ENCODE measurements at places on chromosomes 1 and 21.

DNA sequence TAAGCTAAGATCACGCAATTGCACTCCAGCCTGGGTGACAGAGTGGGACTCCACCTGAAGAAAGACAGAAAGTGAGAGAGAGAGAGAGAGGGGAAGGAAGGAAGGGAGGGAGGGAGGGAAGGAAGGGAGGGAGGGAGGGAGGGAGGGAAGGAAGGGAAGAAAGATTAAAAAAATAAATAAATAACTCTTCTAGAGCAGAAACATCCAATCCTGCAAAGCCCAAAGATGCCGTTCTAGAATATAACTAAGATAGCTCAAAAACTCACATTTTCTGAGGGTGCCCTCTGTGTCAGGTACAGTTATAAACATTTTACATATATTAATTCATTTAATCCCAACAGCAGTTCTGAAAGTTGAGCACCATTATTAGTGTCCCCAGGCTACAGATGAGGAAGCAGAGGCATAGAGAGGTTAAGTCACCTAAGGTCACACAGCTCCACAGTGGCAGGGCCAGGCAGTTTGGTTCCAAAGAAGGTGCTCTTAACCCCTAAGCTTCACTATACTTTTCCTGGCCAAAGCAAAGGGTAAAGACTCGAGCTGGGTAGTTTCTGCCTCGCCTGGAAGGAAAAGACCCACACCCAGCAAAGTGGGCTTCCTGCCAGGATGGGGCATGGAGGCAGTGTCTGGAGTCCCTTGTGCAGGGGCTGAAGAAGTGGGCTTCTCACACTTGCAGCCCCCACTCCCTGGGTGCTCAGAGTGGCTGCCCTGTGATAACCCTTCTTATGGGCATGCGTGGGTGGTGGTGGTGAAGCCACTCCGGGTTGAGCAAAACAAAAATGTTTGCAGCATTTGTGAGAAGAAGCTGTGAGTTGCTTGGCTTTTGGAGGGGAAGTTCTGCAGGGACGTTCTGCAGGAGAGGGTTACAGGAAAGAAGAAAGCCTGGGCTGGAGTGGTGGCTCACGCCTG, 7.9 kb upstream of the PIK3CD start:
- no peak for DNase-seq

- DNase-seq, result no peak
These were observed 30.2 kb downstream of the ABCA4 start for GRCh38 chr1:94090761-94091160.

- DNase-seq, result no peak
These were observed 165.4 kb upstream of the KCNK2 start for GRCh38 chr1:214917081-214917635.

DNA sequence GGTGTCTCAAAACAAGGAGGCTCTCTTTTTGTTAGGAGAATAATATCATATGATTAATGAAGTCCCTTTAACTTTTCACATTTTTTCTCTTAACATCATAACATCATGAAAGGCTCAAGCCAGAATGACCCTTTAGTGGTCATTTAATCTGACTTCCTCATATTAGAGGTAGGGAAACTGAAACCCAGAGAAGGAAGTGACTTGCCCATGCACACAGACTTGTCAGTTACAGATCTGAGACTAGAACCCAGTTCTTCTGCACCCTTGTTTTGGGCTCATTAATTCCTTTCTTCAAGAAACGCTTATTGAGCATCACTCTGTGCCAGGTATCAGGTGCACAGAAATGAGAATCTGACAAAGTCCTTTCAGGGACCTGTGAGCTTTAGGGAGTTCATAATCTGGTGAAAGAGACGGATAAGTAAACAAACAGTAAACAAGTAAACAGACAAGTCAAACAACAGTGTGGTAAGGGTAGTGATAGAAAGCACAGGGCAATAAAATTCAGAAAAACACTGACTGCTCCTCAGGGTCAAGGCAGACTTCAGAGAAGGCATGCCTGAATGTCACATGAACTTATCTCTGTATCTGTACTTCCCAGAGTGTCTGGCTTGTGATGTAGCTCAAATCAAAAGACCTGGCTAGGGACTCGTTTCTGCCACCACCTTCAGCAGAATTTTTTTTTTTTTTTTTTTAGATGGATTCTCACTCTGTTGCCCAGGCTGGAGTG, 38.3 kb upstream of the OSBPL9 start:
- no peak for DNase-seq

DNA sequence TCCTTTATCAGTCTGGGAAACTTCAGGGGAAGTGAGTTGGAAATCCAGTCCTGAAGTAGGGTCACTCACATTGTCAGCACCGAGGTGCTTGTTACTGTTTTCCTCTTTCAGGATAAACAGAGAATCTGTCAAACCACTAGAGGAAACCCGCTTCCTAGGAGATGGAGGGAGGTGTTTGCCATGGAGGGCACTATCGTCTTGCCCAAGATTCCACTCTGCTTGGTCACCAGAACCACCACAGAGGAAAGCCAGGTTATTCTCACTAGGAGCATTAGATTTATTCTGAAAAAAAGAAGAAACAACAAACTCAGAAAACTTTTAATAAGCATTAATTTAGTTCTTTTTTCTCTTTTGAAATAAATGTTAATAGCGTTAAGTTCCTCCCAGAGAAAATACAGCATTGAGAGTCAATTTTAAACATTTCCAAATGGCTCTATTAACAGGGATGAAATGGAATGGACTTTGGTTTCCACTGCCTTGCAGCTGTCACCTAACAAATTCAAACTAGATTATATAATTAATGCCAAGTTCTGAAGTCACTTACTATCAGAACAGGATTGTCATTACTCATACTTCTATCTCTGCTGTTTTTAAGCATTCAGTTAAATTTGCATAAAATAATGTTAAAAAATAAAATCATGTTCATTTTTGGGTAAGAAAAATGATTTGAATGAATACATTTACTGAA, 242.8 kb downstream of the CRB1 start:
- DNase-seq, result no peak

DNA sequence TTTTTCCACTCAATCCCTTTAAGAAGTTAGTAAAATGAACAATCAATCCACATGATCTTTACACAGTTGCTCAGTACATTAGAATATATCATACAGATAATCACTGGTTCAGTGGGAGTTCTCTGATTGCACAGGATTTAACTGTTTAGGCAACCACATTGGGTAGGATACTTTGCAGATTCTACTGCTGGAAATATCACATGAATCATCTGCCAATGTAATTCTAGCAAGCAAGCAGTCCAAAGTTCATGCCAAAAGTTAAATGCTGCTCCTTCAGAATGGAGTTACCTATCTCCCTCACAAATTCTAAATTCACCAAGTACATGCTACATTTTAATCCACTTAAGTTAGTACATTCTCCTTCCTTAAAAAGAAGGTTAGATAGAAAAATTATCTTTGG, 52.4 kb downstream of the NEGR1 start:
- DNase-seq, result no peak

DNA sequence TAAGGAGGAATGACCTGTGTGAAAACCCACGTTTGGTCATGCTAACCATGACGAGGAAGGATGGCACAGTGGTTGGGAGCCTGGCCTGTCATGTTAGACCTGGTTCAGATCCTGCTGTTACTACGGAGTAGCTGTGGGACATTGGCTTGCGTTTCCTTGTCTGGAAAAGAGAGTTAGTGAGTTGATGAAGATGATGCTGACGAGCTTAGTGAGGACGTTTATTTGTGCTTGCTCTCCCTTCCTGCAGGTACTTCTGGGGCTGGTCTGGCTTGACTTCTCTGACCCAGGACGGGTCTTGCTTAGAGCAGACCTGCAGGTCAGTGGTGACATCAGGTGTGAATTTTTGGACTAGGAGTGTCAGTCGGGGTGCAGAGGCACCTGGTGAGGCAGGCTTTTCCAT, 14.7 kb downstream of the GALNT2 start:
- no peak for DNase-seq

DNA sequence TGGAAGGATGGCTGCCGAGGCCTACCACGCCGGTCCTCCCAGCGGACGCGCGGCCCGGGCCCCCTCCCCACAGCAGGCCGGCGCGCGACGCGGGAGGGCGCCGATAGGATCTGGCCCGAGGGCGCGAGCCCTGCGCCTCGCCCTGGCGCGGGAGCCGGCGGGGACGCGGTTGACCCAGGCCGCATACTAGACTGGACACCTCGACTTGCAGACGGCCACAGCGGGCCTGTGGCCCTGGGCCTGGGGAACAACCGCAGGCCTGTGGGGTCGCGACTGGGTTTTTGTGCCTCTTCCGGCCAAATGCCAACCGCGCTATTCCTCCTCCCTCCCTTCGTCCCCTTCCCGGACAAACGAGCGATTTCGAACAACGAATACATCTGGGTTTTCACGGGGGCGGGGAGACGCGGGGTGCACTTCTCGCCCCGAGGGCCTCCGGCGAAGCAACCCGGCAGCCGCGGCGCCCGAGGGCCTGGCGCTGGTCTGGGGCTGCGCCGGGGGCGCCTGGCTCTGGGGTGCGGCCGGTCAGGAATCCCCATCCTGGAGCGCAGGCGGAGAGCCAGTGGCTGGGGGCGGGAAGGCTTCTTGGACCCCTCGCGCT, 2.4 kb downstream of the NHLH2 start:
- no peak for DNase-seq

DNA sequence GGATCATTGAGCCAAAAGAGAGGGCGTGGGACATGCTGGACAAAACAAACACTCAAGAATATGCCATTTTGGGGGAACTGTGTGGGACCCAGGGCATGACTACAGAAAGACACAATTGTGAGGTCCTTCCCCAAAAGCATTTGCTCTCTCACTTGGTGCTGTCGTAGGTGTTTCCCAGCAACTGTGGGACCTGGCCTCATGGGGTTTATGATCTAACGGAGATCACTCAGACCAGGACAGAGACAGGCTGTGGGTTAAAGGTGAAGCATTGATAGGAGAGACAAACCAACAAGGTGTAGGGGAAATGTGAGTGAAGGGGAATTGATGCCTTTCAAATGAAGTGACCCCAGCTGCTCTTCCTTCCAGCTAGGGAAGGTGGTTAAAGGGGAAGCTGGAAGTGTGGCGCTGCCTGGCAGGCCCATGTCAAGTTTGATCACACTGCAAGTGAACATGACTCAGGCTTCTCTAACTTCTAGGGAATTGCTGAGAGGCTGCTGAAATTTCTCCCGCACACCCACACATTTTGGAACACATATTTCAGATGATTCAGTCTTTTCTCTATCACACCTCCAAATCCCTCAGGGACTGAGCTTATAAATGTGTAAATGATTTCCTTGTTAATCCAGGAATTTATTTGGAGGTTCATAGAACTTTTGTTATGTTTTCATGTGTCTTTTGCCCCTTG, 30.2 kb downstream of the TRAF5 start:
- no peak for DNase-seq

- DNase-seq, result no peak
These were observed 4.3 kb downstream of the CASQ1 start for GRCh38 chr1:160194737-160195059.

- DNase-seq, result no peak
These were observed 28.8 kb downstream of the SHISA4 start for GRCh38 chr1:201917362-201918033.

DNA sequence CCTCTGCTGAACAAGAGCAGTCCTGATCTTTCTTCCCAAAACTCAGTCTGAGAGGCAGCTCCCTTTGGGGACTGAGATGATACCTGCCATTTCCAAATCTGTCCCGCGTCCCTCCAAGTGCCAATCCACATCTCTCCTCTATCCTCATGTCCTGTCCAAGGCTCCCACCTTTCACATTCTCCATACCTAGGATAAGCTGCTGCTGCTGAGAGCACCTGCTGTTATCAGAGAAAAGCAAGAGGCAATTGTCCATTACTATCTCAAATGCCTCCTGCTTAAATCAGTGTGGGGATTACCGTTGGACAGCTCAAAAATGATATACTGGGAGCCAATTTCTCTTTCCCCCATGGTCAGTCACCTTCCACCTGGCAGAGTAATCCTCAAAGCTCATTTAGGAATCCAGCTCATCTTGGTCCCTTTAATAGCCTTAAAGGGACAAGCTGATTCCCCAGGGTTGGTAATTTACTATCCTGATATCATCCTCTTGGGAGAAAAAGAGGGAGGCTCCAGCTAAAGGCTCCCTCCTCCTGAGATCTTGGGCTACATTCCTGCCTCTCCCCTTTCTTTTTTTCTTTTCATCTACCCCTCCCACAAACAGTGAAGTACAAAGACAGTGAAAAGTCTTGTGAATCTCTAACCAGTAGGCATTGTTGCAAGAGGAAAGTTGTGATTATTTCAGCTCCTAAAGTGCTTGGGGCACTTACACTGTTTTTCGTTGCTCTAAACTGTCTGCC, 278.1 kb upstream of the CAMK1G start:
- no peak for DNase-seq

DNA sequence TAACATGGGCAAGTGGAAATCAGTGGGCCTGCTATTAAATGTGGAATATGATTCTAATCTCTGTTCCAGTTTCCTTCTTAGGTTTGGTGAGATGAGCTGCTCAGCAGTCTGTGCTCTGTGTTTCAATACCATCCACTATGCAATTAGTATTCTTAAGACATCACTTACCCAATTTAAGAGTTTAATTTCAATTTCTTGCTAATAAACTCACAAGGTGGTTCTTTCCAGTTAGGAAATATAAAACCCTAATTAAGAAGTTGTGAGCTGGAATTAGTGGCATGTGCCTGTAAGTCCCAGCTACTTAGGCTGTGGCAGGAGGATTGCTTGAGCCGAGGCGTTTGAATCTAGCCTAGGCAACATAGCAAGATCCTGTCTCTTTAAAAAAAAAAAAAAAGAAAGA, 51.7 kb downstream of the MPZL1 start:
- no peak for DNase-seq

DNA sequence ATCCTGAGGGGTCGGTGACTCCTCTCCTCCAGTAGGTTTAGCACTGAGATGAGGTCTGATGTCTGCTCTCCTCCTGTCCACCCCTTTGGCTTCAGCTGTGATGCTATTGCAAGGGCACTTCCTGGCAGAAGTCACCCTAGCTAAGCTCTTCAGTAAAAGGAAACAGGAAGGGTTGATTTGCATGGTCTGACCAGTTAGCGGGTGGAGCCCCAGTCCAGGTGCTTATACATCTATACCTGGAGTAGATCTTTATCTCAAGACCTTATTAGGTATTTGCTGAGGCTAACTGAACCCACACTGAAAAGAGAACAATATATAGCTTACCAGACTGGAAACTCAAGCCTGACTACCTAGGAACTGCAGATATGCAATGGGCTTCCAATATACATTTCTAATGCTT, 28.9 kb upstream of the NFASC start:
- no peak for DNase-seq

GRCh38 chr1:226737819-226738420, 1.2 kb downstream of the ITPKB start:
- DNase-seq, result peak; percentile 50

GRCh38 chr1:93051961-93052360, 27.1 kb upstream of the MTF2 start:
- no peak for DNase-seq

DNA sequence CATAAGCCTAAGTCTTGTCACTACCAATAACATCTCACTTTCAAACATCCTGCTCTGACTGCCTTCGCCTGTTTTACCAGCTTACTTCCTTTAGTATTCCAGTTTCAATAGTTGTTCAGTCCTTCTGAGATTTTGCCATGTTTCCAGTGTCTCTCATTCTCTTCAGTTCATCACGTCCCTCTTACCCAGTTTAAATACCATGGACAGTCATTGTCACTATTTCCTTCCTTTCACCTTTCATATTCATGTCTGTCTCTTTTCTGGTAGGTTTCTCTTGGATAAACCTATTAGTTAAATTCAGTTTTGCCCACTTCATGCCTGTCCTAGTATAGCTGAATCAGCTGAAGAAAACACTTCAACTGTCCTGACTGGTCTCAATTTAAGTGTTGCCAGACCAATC, 5.9 kb downstream of the ATF6 start:
- DNase-seq, result no peak

GRCh38 chr21:25456672-25457071, 150.6 kb downstream of the MRPL39 start:
- no peak for DNase-seq

Measured in muscle of arm (tissue), 14 donors.